ENCODE measurements at places on chromosomes 3 and 15. TPM values are rescaled to one million over a fixed set of nuclear protein-coding genes. Genes with fewer than 3 reads are reported as not detected.

The KATNBL1 gene
- polyA plus RNA-seq = 38.4 TPM

The CSPG4 gene
- not detected for polyA plus RNA-seq

The TM6SF1 gene
- polyA plus RNA-seq = 21.3 TPM

The PLSCR5 gene
- polyA plus RNA-seq = not detected

The CCR8 gene
- not detected for polyA plus RNA-seq

The FANCD2OS gene
- polyA plus RNA-seq = not detected

The ANP32A gene
- polyA plus RNA-seq = 98.8 TPM

The CEP70 gene
- not detected for polyA plus RNA-seq

The CYP8B1 gene
- not detected for polyA plus RNA-seq

The PPIP5K1 gene
- polyA plus RNA-seq = 19.9 TPM

The CHRFAM7A gene
- polyA plus RNA-seq = 2.6 TPM

The EPHB3 gene
- 1.2 TPM for polyA plus RNA-seq

The FBN1 gene
- not detected for polyA plus RNA-seq

The USP8 gene
- polyA plus RNA-seq = 32.1 TPM

The IL12A gene
- 0.33 TPM for polyA plus RNA-seq

The SOX14 gene
- not detected for polyA plus RNA-seq

The MEGF11 gene
- not detected for polyA plus RNA-seq

The FOXB1 gene
- polyA plus RNA-seq = not detected

The PHC3 gene
- polyA plus RNA-seq = 12.6 TPM

The SLC51A gene
- polyA plus RNA-seq = 0.37 TPM

The COL6A6 gene
- not detected for polyA plus RNA-seq

The CFAP44 gene
- polyA plus RNA-seq = not detected

The VPS18 gene
- 22.8 TPM for polyA plus RNA-seq

The ACOX2 gene
- polyA plus RNA-seq = 2.4 TPM

The ITIH3 gene
- polyA plus RNA-seq = not detected

The PIF1 gene
- polyA plus RNA-seq = 0.13 TPM

The MANF gene
- 23.6 TPM for polyA plus RNA-seq

The LTF gene
- not detected for polyA plus RNA-seq

The PIERCE2 gene
- 0.61 TPM for polyA plus RNA-seq

The SMAD6 gene
- 0.55 TPM for polyA plus RNA-seq

The CHD2 gene
- polyA plus RNA-seq = 61.2 TPM

The SKOR1 gene
- polyA plus RNA-seq = 0.23 TPM

The SPESP1 gene
- polyA plus RNA-seq = 0.47 TPM

The ITIH1 gene
- 1.3 TPM for polyA plus RNA-seq

The GSK3B gene
- polyA plus RNA-seq = 10.9 TPM

The TRIP4 gene
- 23.0 TPM for polyA plus RNA-seq

The P3H2 gene
- polyA plus RNA-seq = 0.27 TPM

The FBLN2 gene
- 0.08 TPM for polyA plus RNA-seq

The EPM2AIP1 gene
- polyA plus RNA-seq = 3.6 TPM

The PLA2G4B gene
- 1.6 TPM for polyA plus RNA-seq

The SORD gene
- polyA plus RNA-seq = 22.6 TPM

The C15orf62 gene
- 0.25 TPM for polyA plus RNA-seq

The PPP1R14D gene
- not detected for polyA plus RNA-seq

The CLRN1 gene
- polyA plus RNA-seq = not detected

The CFAP100 gene
- polyA plus RNA-seq = not detected

The C3orf70 gene
- not detected for polyA plus RNA-seq

The PPCDC gene
- polyA plus RNA-seq = 14.2 TPM

The UPK1B gene
- polyA plus RNA-seq = not detected

The FEZF2 gene
- not detected for polyA plus RNA-seq
